ENCODE measurements at places on chromosomes 2 and 18.

DNA sequence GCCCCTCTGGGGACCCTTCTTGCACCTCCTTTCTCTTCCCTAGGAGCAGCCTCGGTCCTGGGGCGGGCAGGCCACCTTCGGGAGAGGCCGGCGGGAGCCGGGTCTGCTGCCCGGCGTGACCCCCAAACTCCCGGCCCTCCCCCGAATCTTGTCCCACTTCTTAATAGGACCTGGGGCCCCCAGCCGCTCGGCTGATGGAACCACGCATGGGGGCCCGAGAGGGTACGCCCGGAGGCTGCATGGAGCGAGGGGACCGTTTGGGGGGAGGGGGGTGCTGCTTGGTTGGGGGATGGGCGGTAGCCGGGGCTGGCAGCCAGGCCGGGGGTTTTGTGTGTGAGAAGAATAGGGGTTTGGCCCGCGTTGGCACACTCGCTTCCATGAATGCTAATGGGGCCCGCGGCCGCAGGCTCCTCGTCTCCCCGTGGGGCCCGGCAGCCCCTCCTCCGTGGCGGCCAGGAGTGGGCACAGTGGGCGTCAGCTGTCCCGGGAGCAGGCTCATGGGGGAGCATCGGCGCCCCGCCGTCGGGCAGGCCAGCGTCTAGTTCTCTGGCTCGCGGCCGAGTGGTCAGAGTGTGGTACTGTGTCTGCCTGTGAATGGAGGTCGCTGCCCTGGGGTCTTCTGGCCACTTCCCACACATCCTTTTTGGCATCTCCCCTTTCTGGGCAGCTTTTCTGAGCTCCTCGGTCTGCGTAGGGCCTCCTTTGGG is 1.0 kb downstream of the GAREM2 start:
- no peak for DNase-seq

GRCh38 chr2:71370015-71370414 is 38.4 kb downstream of the ZNF638 start:
- DNase-seq = no peak

GRCh38 chr2:20361893-20362292 is 11.2 kb upstream of the PUM2 start:
- no peak for DNase-seq

- DNase-seq = no peak
Measured at GRCh38 chr2:39380525-39381150, 56.4 kb downstream of the MAP4K3 start.

- DNase-seq = no peak
Measured at GRCh38 chr2:142130111-142131009, 456 bp downstream of the LRP1B start.

GRCh38 chr2:158484892-158485556 is 28.3 kb downstream of the PKP4 start:
- no peak for DNase-seq

GRCh38 chr2:135948642-135949355 is 36.6 kb downstream of the DARS1 start:
- DNase-seq = no peak

DNA sequence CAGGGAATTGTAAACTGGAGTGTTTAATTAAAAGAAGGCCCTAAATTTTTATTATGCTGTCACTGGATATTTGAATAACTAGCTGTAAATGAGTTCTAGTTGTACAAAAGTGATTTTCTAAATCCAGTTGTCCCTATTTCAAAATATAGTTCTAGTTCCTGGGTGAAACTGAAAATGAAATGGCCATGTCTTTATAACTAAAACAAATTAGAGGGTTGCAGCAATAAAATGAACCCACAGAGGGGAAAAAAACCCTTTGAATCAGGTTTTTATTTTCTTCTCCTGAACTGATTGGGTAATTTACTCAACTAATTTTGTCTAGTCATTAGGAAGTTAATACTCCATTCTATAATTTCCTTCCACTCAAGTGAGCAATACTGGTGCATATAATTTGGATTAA is 55.6 kb upstream of the MAP4K3 start:
- no peak for DNase-seq

GRCh38 chr2:140269000-140269399 is 1488.8 kb upstream of the NXPH2 start:
- DNase-seq = no peak

GRCh38 chr18:63617049-63617914 is 26.8 kb downstream of the SERPINB4 start:
- no peak for DNase-seq

DNA sequence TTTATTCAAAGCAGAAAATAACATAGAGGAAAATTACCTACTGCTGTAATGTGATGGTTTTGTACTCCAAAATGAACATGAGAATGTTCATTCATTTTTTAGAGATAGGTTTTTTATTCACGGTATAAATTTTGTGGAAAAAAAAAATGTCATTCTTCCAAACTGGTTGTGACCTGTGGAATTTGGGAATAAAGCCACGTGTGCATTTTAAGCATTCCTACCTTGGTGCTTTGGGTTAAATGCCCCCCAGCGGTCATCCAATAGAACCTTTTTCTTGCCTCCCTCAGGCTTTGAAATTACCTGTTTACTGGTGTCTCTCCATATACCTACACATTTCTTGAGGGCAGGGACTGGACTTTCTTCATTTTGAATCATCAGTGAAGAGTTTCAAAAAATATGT is 740.7 kb downstream of the DPP10 start:
- no peak for DNase-seq

DNA sequence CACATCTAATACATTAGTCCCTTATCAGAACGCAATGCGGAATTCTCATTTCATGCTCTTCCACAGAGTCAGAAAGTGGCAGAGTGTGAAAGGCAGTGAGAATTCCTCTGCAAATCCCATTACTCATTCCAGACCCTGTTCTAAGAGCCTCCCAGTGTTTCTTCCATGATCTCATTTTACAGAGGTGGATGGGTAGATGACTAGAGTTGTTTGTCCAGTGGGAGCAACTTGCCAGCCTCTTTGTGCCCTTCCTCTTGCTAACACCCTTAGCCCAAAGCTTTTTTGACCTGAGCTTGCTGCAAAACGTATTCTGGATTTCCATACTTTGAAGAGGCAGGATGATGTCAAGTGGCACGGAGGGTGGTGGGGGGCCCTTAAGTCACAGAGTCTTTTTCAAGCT is 467.7 kb upstream of the RGPD4 start:
- DNase-seq = no peak

GRCh38 chr2:49931241-49931640 is 776.9 kb upstream of the FSHR start:
- no peak for DNase-seq

- no peak for DNase-seq
Measured at GRCh38 chr2:183610724-183611123, 486.5 kb downstream of the NUP35 start.

DNA sequence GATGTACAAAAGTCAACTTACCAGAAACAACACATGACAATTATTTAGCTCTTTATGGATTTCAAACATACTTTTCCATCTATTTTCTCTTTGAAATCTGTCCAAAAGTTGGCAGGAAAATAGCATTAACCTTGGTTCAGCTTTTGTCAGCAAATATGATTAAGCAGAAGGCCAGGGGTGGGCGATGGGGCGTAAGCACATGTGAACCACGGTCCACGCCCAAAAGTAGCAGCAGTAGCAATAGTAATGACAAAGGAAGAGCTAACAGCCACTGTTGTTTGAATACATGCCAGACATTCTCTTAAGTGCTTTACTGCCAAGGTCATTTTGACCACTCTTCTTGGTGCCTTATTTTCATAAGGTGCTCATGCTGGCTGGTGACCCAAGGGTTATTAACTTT is 73.5 kb downstream of the ANTXR1 start:
- no peak for DNase-seq

DNA sequence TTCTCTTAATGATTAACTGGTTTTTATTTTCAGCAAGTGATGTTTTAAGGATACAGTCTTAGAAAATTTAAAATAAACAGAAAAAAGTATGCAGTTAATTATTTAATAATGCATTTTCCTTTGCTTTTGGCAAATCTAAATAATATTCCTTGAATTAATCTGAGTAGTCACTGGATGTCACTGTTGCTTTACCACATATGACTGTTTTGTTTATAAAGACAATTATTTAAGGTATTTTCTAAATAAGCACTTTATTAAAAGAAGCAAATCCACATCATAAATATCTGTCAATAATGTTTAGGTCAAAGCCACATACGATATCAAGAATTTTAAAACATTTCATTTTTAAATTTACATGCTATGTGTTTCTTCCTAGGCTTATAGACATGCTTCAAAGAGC is 40.6 kb upstream of the TFPI start:
- DNase-seq = no peak

- DNase-seq = no peak
Measured at GRCh38 chr2:30234180-30234971, 3.0 kb downstream of the LBH start.

DNA sequence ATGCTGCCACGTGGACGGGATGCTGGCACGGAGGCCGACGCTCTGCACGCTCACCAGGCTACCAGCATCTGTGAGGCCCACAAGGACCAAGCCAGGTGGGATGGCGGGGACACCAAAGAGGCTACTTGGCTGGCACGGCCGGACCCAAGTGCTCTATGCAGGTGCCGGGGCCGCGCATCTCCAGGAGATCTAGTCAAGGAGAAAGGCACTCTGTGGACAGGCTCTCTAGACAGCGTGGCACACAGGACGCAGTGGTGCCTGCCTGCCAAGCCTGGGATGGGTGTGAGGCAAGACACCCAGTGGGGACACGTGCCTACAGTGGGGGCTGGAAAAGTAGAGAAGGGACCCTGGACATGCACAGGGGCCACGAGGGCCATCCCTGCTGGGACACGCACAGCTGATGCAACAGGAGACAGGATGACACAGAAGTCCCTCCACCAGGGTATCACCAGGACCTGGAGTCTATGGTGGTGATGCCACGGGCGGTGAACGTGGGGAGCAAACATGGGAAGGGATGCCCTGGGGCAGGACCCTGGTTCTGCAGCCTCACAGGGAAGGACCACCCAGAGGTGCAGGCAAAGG is 28.5 kb downstream of the ZNF516 start:
- no peak for DNase-seq
